NCI-H1092 (cell line): ENCODE measurements at places on chromosomes 7 and 10.
A peak's percentile ranks its signal among the peaks of the same experiment; 100 is the strongest.

GRCh38 chr10:64174666-64175255, 653.6 kb downstream of the REEP3 start:
- no peak for DNase-seq

DNA sequence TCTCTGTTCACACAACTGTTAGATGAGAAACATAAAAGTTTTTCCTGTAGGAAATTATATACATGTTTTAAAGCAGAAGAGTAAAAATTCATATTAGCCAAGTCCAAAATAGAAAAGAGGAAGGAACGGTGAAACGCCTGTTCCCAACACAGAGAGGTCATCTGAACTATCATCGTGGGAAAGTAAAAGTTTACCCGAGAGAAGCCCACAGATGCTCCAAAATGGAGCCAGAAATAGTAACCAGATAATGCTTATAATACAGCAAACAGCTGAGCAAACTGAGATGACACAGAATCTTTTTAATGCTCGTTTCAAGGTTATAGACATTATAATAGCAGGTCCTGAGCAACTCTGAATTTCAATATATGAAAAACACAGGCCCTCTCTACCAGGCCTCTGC, 24.5 kb downstream of the FRMD4A start:
- DNase-seq = no peak

- no peak for DNase-seq
Measured at GRCh38 chr10:76621886-76622620, 1015.6 kb downstream of the KCNMA1 start.

- DNase-seq = no peak
Measured at GRCh38 chr7:84202855-84203254, 8.3 kb upstream of the SEMA3A start.

- no peak for DNase-seq
Measured at GRCh38 chr7:91692800-91693199, 187.7 kb downstream of the MTERF1 start.

GRCh38 chr10:5543623-5544022, 18.9 kb downstream of the CALML3 start:
- DNase-seq = no peak

GRCh38 chr10:122279725-122280141, 8.6 kb downstream of the BTBD16 start:
- no peak for DNase-seq

GRCh38 chr7:135537905-135538304, 19.8 kb upstream of the NUP205 start:
- DNase-seq = no peak

DNA sequence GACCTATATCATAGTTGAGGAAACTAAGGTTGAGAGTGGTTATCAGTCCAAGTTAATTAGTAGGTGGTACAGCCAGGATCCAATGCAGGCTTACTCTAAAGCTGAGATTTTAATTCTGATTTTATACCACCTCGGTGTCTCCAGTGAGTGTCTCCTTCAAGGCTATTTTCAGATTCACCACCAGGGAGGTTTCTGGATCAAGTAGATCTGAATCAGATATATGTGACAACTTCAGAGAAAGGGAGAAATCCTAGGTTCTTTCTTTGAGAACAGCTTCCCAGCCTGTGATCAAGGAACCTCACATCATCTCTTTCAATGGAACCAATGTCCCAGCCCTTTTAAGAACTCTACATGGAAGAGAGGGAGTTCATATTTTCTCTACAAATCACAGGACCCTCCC, 429.2 kb downstream of the SORCS3 start:
- no peak for DNase-seq

DNA sequence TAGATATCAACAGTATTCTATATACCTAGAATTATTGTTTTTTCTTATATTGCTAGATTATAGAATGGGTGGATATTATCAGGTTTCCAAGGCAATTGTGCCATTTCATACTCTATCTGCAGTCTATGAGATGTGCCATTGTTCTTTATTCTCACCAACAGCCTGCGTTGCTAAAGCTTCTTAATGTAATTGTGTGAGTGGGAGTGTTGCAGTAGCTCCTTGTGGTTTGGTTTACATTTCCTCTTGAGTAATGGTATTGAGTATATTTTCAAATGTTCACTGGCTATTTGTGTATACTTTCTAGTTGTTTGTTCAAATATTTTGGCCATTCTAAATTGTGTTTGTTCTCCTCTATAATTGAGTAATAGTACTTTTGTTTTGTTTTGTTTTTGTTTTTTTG, 199.2 kb downstream of the TFEC start:
- no peak for DNase-seq

DNA sequence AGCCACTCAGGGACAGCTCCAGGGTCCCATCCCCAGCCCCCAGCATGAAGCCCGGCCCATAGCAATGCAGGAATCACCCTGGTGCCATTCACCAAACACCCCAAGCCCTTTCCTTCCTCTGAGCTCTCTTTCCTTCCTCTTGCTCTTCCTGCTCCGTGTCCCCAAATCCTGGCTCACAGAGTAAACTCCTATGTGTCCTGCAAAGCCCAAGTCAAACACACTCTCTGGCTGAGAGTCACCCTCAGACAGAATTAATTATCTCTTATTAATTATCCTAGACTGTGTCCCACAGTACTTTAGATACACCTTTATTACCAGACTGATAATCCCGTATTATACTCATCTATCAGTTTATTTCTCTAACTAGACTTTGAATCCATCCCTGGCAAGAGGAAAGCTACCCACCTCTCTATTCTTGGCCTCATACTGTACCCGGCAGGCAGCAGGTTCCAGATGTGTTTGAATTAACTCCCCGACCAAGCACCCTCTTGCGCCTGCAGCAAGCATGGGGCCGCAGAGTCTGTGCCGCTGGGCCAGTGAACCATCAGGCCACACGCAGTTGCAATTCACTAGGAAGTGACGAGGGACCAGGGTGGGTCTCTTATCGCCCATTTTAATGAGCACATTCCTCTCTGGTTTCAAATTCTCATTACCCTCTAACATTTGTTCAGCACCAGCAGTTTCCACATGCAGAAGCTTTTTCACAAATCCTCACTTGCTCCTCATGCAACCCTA, 86.7 kb downstream of the PRKAG2 start:
- no peak for DNase-seq

DNA sequence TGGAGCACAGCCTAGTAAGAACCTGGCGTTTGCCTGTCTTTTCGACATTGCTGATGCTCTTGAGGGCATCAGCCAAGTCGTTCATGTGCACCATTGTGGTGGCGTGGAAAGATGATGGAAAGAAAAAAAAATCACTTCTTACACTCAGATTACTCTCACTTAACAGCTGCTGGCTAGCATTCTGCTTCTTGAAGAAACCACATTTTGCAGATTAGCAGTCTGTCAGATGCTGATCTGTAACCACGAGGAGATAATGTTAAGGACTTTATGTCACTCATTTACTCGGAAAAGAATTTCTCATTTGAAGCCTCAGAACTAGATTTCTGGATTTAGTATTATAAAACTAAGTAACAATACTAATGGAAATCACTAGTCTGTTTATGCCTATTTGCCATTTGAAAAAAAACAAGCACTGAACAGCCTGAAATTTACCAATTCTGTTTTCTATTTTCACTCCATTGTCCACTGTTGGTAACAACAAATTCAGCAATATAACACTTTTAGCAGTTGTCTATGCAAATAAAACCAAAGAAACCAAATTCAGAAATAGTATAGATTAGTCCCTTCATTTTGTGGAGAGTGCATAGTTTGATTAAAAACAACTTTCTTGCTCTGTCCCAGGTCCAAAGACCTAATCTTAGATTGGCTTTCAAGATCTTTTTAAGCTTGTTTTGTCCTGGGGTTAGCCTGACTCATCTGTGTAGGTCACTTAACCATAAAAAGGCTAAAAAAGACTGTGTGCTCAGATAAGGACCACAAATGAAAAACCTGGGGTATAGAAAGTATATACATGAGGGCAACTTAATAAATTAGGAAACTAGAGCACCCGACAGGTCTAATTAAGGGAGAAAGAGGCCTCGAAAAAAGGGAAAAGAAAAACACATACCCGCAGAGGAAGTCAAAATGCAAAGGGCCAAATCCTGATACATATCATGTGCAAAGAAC, 67.5 kb downstream of the NT5C2 start:
- DNase-seq = no peak

DNA sequence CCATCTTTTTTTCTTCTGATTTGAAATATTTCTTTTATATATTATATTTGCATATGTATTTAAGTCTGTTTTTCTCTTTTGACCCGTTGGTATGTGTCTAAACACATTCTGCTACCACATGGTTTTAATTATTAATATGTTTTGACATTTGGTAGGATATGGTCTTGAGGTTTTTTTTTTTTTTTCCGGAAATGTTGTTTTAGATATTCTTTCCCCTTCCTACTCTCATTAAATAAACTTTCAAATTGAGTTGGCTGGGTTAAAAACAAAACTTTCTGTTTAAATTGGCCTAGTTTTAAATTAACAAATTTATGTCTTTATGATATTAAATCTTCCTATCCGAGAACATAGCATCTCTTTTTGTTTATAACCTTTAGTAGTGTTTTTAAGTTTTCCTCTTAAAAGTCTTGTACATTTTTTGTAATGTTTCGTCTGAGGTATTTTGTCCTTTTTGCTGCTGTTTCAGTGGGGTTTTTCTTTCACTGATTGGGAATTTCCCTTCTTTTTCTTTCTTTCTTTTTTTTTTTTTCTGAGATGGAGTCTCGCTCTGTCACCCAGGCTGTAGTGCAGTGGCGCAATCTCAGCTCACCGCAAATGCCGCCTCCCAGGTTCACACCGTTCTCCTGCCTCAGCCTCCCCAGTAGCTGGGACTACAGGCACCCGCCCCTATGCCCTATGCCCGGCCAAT, 25.4 kb downstream of the STAM start:
- DNase-seq = no peak

- peak; percentile 59 for DNase-seq
Measured at GRCh38 chr7:138338361-138338760, 121.7 kb upstream of the TRIM24 start.

DNA sequence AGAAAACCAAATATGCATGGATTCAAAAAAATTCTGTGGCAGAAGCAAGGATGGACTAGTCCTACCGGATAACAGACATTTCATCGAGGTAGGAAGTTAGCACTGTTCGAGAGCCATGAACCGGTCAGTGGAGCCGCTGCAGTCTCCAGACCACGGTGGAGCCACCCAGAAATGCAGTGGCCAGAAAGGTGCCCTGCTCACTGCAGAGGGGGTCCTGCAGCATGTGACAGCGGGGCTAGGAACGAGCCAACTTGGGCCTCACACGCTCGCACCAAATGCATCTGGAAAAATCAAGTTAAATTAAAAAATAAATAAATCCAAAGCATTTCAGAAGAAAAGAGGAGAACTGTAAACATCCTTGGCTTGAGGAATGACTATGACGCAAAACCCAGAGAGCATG, 13.1 kb upstream of the CFAP46 start:
- no peak for DNase-seq

GRCh38 chr10:71777213-71777985, 4.1 kb upstream of the VSIR start:
- DNase-seq = no peak

DNA sequence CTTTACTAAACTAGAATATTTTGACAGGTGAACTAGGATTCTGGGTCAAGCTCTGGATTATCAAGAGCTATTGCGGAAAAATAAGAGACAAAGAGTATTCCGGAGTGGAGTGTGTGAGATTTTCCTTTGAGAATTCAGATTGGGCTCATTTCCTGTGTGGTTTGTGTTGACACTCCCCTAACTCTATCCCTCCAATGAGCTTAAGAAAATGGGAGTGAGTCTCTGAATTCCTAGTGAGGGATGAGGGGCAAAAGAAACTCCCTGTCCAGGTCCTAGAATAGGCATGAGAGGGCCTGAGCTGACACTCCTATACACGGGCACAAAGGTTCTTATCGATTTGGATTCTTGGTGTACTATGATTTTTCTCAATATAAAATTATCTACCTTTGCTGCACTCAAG, 10.2 kb downstream of the KLF14 start:
- no peak for DNase-seq

DNA sequence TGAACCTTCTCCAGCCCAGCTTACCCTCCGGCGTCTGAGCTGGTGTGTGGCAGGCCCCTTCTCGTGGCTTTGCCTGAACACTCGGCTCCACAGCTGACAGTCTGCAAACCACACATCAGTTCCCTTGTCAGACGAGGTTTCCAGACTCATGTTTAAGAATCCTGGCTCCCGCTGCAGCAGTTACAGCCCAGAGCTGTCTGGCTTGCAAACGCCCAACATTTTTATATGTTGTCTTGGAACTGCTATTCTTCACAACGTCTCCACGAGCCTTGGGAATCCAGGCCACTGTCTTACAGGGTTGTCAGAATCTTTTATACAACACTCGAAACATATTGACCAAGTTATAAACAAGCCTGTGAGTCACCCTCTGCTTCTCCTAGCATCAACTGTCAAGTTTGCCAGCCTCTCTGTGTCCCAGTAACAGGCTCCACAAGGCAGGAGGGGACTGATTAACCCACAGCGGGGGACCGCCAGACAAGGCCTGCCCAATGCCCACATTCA, 68.1 kb downstream of the TNS3 start:
- no peak for DNase-seq
